ENCODE measurements at places on chromosomes 6 and 20.

DNA sequence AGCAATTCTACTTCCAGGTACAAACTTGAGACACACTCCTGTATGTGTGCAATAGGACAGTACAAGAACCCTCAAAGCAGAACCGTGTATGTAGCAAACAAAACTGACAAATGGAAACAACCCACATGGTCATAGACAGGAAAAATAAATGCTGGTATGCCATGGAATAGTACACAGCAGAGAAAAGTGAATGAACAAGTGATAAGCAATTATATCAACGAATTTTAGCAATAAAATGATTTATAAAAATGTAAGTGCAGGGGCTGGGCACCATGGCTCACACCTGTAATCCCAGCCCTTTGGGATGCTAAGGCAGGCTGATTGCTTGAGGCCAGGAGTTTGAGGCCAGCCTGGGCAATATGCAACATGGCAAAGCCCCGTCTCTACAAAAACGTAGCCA, 9.3 kb downstream of the RIPOR3 start:
- no peak for DNase-seq

- no peak for DNase-seq
These were observed 1.9 kb downstream of the PLCB1 start for GRCh38 chr20:8133851-8134451.

GRCh38 chr6:37105148-37106050, 64.6 kb upstream of the PIM1 start:
- DNase-seq, result no peak

DNA sequence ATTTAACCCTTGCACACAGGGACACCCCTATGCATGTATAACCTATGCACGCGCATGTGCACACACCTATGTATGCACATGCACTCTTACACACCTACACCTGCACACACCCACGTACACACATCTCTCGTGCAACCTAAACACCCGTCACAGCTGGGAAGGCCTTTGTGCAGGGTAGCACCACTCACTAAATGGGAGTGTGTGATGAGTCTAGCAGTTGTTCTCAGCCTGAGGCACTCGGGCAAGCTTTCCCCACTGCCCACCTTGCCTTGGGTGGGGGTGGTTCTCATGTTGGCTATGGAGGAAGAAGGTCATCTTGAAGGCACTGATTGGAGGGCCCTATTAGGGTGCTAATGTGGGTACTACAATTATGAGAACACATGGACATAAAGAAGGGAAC, 85.8 kb downstream of the DLL1 start:
- DNase-seq, result no peak

DNA sequence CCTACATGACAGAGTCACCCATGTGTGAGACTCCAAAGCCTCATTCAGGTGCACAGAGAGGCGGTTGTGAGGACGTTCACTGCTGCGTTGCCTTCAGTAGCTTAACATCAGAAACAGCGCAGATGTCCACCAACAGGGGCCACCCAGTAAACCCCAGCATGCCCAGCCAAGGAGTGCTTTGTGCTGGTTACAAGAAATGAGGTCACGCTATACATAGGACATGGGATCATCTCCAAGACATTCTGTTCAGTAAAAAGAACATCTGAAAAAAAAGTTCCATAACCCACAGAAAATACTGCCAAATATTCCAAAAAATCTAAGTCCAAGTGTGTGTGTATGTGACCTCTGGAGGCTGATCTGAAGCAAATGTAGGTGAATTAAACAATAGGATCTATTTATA, 16.0 kb downstream of the SLC52A3 start:
- DNase-seq, result no peak

DNA sequence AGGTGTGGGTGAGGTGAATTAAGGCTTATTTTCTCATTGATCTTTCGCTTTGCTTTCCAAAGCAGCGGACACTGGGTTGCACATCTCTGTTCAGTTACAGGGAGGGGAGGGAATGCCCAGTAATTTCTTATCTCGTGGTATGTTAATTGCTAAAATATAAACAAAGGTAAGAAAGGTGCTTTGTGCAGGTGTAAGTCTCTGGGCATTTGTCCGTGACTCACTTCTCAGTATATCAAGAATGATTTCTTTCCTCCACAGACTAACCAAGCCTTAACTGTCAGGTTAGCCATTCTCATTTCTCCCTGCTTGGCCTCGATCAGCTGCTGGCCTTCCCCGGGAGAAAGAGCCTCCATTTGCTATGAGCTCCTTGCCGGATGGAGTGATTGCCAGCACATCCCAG, 862.1 kb downstream of the KIF16B start:
- no peak for DNase-seq

DNA sequence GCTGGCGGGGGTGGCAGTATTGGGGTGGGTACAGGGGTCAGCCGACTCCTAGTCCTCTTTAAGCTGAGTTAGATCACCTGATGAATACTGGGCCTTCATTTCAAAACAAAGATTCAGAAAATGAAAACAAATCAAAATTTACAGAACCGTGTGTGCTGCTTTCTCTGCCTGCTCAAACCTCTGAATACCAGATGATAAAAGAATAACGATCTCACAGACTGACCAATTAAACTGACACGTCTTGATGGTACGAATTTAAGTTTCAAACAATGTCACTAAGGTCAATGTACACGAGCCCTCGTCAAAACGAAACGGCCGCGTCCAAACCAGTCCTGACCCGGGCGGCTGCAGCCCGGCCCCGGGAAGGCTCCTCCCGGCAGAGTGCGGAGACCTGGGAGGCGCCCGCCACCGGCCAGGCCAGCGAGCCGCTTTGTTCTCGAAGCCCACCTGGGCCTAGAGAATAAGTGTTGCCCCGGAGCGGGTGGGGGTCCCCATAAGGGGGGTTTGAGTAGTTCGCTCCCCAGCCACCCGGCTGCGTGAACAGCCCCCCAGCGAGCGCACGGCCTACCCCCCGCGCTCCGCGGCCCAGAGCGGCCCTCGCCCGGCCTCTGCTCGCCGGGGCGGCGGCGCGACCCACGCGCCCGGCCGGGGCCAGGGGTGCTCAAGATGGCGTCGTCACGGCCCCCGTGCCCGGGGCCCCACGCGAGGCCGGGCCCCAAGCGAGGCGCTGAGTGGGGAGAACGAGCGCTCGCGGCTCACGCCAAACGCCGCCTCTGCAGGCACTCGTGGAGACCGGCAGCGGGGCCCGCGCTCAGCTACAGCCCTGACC, 728 bp downstream of the PSMA7 start:
- peak; percentile 25 for DNase-seq

DNA sequence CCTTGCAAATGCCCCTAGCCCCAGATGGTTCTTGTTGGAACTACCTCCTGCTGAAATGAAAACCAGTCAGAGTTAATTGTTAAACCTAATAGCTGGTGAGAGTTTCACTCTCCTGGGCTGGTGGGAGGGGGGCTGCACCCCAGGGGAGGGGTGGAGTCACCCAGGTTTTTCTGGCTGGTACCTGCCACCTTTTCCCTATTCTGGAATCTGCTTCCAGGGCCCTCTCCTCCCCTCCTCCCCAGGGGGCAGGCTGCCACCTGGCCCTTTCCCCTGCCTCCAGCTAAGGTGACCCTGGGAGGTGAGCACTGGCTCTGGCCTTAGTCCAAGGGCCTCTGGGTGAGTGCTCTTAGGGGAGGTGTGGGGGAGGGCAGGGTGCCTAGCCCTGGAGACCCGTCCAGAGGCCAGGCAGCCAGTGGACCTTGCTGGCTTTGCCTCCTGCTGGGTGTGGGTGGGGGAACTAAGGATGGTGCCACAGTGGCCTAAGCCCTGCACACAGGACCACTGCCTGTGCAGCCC, 48.8 kb upstream of the EPB41L1 start:
- no peak for DNase-seq

DNA sequence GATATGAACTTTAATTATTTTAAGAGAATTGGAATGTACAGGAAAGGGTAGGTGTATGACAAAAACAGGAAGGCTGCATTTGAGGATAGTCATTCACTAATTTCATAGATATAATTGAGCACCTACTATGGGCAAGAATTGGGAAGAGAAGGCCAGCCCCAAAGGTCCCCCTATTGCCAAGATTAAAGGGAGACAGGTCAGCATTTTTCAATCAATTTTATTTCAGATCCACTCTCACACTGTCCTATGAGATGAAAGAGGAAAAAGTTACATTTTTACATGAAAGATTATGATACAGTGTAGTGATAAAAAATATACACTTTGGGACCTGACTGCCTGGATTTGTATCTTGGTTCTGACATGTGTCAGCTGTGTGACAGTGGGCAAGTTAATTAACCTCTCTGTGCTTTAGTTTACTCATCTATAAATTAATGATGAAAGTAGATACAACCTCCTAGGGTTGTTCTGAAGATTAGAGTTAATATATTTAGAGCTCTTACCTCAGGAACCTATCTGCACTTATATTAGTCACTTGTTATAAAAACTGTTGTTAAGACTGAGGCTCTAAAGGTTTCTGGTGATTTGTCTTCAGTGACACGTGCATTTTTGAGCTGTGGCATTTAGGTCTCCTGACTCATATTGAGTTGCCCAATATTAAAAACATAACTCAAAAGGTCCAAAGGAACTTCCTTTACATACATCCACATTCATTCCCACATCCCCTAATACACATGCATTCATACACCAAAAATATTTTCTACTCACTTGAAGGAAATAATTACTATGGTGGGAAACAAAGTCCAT, 45.7 kb downstream of the SCGN start:
- no peak for DNase-seq

DNA sequence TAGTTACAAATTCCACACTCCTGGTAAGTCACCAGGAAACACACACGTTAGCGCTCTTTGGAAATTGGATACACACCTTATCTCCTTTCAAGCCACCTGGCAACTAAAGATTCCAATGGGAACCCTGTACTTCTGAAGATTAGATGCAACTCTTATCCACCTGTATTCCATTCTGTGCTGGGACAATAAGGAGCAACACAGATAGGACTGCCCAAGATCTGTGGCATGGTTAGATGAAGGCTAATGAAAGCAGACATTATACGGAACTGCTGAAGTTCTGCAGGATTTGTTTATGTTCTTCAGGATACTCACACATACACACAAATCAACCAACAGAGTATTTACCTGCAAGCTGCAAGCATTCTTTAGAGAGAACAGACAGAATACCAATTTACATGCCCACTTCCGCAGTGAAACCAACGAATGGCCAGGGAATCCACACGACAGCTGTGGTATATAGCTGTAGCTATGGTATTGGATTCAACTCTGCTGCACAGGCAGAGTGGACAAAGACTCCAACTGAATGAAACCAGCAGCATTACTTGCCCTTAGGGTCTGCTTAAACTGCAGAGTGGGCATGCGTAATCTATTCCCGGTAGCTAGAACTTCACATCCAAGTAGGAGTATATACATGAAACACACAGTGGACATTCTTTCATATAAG, 12.0 kb downstream of the NCOA5 start:
- DNase-seq, result no peak

DNA sequence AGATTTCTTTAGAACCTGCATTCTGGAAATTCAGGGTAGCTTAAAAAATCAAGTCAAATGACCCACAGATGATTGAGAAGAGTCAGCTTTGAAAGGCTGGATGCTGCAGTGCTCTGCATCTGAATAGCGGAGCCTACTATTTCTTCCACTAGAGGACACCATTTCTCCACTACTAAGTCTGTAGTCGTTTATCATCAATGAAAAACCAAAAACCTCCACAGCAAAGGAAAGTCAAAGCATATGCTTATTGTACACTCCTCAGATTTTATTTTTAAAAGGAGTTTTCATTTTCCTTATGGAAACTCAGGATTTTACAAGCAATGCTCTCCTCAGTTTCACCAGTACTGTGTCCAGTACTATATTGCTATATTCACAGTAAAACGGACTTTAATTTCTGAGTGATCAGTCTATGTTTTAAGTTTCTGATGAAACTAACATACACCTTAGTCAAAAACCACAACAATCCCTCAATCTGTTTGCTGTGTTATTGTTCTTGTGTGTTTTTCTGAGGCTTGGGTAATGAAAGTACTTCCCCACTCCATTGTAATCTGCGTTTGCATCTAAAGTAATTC, 50.5 kb upstream of the ENPP5 start:
- DNase-seq, result no peak

- no peak for DNase-seq
These were observed 1.8 kb downstream of the SEC63 start for GRCh38 chr6:107956181-107956580.

DNA sequence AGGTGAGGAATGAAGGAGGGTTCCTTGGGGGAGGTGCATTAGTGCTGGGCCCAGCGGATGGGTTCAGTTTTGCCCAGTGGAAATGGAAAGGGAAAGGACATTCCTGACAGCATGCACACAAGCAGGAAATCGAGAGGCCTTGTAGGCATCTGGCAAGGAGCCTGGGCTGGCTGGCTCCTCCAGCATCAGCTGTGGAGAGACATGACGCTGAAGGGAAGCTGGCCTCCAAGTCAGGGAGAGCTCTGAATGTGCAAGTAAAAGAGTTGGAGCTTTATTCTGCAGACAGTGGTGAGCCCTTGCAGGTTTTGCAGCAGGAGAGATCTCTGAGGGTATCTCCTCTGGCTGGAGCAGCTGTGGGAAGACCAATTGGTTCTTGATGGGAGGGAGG, 154.3 kb downstream of the MRPL14 start:
- no peak for DNase-seq

DNA sequence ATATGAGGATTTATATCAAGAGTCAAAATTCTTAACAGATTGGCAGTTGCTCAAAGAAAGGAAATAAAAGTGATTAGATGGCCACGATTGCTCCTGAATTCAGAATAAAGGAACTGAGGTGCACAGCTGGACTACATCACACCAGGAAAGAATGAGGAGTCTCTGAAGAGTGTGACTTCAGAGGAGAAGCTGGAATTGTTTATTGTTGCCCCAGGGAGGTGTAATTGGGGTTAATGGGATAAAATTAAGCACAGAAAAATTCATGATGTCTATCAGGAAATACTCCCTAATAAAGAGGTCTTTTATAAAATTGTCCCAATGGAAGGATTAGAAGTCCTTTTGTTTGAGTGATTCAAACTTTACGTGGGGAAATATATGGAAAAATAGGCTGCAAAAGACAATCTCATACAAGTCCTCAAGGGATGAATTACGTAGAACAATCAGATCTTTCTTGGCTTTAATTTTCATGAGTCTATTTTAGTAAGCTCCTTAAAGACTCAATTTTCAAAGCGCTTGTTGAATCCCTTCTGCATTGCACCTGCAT, 208.6 kb upstream of the RNF217 start:
- DNase-seq, result no peak

- no peak for DNase-seq
These were observed 556.0 kb upstream of the JAG1 start for GRCh38 chr20:11229772-11230171.

DNA sequence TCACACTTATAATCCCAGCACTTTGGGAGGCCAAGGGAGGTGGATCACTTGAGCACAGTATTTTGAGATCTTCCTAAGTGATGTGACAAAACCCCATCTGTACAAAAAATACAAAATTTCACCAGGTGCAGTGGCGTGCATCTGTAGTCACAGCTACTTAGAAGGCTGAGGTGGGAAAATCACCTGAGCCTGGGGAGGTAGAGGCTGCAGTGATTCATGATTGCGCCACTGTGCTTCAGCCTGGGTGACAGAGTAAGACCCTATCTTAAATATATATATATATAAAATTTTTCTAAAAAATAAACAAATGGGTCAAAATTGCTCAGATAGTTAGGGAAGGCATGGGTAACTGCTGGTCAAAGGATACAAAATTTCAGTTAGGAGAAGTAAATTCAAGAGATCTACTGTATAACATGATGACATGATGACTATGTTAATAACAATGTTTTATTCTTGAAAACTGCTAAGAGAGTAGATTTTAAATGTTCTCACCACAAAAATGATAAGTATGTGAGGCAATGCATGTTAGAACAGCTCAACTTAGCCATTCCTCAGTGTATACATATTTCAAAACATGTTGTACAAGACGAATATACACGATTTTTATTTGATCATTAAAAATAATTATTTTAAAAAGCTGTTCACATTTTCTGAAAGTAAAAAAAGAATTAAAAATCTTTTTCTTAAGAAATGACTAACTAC, 24.4 kb downstream of the TBC1D32 start:
- no peak for DNase-seq

Measured in stimulated activated CD4-positive, alpha-beta T cell treated with anti-CD3 and anti-CD28 coated beads, Interleukin-15, amount 100 ng/mL, for 24 hours (primary cell).